ENCODE measurements at places on chromosomes 5 and 9.

GRCh38 chr5:170571875-170572852 is 68.3 kb downstream of the KCNIP1 start:
- DNase-seq, result no peak

DNA sequence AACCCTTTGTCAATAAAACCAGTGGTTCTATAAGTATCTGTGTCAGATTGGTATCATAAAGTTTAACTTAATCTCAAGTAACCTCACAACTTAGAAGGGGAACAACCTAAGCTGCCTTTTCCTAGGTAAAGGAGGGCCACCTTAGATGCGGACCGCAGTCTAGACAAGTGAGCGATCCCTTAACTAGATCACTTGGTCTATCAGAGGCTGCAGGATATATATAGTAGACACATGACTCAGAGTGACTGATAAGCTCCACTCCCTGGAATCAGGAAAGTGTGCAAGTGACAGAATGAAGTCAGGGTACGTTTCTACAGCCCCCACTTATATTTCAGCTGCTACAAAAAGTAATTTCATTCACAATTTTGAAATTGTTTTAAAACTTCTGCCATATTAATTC is 7.4 kb downstream of the REEP5 start:
- no peak for DNase-seq

DNA sequence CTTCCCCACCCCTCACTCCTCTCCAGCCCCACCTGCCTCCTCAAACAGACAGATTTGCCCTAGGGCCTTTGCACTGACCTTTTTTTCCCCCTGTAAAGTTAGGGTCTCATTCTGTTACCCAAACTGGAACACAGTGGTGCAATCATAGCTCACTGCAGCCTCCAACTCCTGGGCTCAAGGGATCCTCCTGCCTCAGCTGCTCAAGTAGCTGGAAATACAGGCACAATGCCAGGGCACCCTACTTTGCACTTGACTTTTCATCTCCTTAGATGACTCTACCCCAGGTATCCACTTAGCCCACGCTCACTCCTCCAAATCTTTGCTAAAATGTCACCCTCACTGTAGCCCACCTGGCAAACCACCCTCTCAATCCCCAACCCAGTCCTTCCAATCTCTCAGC is 2.2 kb downstream of the DYNC2I2 start:
- DNase-seq, result no peak

DNA sequence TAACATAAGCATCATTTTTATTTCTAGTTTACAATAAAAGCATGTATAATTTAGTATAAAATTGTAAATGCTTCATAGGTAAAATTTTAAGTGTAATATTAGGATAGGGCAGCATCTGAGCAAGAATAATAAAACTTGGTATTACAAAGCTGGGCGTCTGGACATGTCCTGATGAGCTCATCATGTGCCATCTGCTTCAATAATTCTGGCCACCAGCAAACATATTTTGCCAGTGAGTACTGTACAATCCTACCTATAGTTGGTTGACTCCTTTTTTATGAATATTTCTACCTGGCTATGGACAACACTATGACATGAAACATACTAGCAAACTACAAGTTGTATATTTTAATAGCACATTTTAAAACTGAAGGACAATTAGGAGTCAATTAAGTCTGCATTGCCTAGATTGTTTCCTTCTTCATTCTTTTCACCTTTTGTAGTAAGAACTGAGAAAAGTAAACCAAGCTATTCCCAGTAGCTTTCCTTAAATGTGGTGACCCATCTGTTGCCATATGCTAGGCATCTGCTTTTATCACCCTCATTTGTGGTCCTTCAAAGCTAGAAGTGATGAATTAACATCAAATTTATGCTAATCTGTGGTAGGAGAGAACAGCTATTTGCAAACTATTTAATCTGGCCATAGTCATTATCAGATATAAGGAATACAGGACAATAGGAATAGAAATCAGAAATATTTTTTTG is 23.4 kb downstream of the LURAP1L start:
- DNase-seq, result no peak

DNA sequence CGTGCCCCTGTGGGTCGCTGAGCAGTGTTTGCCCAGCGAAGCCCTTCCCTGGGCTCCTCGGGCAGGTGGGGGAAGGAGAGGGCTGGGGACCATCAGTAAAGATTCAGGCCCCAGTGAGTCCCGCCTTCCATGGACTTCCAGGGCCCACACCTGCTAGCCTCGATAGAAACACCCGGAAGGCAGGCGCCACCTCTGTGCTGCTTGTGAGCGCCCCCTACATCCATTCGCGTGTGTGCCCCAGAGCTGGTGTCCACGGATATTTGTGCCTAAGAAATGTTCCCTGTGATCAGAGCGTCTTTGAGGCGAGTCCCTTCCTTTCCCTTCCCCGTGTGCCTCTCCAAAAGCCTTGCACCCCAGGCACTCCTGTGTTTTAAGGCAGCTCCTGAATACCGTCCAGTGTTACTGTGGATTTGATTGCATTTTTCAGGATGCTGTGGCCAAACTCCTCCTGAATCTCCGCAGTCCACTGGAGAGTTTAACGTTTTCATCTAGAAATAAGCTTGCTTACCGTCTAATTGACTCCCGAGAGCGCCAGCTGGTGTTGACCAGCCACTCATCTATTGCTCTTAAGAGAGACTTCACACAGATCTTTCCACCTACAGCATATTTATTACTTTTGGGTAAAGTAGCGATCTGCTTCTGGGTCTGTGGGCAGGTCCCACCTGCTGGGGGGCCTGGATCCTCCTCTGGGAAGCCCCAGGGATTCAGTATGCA is 101.4 kb downstream of the COL5A1 start:
- no peak for DNase-seq

- DNase-seq, result no peak
Observed at GRCh38 chr5:59097712-59098111, 514.8 kb downstream of the RAB3C start.

DNA sequence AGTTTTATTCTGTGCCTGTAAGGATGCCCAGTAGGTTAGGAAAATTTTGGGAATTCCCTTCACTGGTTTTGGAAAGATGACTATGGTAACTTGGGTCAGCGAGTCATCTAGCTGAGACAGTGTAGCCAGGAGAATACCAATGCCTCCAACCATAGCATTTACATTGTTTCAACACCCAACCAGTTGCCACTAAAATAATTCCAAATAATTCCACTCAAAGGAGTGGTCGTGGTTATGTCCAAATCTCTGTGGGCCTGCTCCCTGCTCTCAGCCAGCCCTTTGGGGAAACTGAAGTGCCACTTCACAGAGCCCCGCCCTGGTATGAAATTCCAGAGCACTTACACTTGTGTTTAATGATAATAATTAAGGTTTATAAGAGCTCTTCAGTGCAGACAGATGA is 310.5 kb downstream of the PLK2 start:
- no peak for DNase-seq
